Astrocyte (in vitro differentiated cells and primary cell): ENCODE measurements at places on chromosomes 5 and 9. TPM values are rescaled to one million over a fixed set of nuclear protein-coding genes. Genes with fewer than 3 reads are reported as not detected.
A peak's percentile ranks its signal among the peaks of the same experiment; 100 is the strongest.

ST8SIA4 gene
- total RNA-seq: 0.59 and 0.82 TPM in 2 replicates

ANGPTL2 gene
- 17.5 and 21.3 TPM in 2 replicates for total RNA-seq

- no peak overlapping the region for H3K4me3 ChIP-seq
- no peak for DNase-seq
- H3K27me3 ChIP-seq: peaks cover 8% of the 10 kb centered on the region
- no peaks in the 10 kb centered on the region for H3K36me3 ChIP-seq
- H3K4me1 ChIP-seq: no peaks in the 10 kb centered on the region
- H3K27ac ChIP-seq: no peak overlapping the region
Measured at GRCh38 chr9:130461218-130461630, 16.5 kb downstream of the ASS1 start.

- H3K4me1 ChIP-seq: no peaks in the 10 kb centered on the region
- no peak for DNase-seq
- no peak overlapping the region for H3K4me3 ChIP-seq
- no peaks in the 10 kb centered on the region for H3K36me3 ChIP-seq
- H3K27me3 ChIP-seq: peaks cover 3% of the 10 kb centered on the region
Measured at GRCh38 chr5:175750511-175750931, 92.7 kb downstream of the HRH2 start.

DNA sequence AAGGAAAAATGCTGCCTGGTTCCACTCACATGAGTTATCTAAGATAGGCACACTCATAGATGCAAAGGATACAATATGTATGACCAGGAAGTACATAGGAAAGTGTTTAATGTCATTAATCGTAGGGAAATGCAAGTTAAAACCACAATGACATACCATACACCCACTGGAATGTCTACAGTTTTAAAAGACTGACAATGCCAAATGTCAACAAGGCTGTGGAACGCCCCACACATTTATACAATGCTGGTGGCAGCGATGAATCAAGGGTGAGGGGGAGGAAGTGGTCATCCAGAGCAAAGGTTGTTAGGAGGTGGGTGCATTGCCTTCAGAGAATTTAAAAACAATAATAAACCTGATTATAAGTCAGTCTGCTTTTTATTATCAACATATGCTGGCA, 437.8 kb downstream of the ARHGEF28 start:
- H3K27me3 ChIP-seq: no peaks in the 10 kb centered on the region
- no peak overlapping the region for H3K4me3 ChIP-seq
- peak overlapping the region; percentile 58 for H3K27ac ChIP-seq
- DNase-seq: peak; percentile 98
- H3K36me3 ChIP-seq: no peaks in the 10 kb centered on the region

GRCh38 chr5:91607675-91608074, 224.6 kb upstream of the ARRDC3 start:
- no peak for DNase-seq
- H3K36me3 ChIP-seq: no peaks in the 10 kb centered on the region
- no peak overlapping the region for H3K4me3 ChIP-seq
- H3K27me3 ChIP-seq: no peaks in the 10 kb centered on the region
- H3K27ac ChIP-seq: no peak overlapping the region

DNA sequence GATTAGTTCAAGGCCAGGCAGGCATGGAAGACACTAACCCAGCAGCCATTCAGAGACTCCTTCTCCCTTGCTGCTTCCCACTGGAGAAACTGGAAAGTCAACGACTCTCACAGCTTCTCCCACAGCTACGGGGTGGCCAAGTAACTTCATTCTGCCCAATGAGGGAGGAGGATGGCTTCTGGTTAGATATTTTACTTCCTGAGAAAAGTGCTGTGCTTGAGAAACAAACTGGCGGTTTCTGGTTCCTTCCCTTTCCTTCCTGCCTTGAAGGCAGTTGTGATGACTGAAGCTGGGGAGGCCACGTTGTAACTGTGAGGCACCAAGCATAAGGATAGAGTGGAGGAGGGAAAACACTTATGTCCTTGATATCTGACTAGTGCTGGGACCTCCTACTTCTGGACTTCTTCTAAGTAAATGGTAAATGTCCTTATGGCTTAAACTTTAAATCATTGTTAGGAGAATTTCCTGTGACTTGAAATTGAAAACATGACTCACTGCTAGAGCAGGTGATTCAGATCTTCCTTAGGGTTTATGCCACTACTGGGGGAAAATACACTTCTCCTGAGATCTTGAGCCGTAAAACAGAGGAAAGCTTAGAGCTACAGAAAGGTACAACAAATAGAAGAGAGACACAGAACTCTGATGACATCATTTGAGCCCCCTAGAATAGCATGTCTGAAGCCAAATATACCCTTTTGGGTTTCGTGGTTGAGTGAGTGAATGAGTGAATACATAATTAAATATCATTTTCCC, 3.1 kb upstream of the GNPDA1 start:
- H3K27me3 ChIP-seq: peaks cover 5% of the 10 kb centered on the region
- H3K4me3 ChIP-seq: no peak overlapping the region
- H3K4me1 ChIP-seq: peaks cover 36% of the 10 kb centered on the region
- DNase-seq: peak; percentile 49
- peak overlapping the region; percentile 44 for H3K27ac ChIP-seq

GRCh38 chr5:61346511-61346910, 14.5 kb downstream of the ZSWIM6 start:
- H3K36me3 ChIP-seq: no peaks in the 10 kb centered on the region
- H3K4me3 ChIP-seq: no peak overlapping the region
- no peak for DNase-seq
- H3K27me3 ChIP-seq: no peaks in the 10 kb centered on the region
- H3K27ac ChIP-seq: no peak overlapping the region

- no peaks in the 10 kb centered on the region for H3K27me3 ChIP-seq
- no peak overlapping the region for H3K27ac ChIP-seq
- H3K4me1 ChIP-seq: peaks cover 18% of the 10 kb centered on the region
- no peaks in the 10 kb centered on the region for H3K36me3 ChIP-seq
- peak overlapping the region; percentile 64 for H3K4me3 ChIP-seq
Measured at GRCh38 chr9:121699571-121700164, 48.2 kb downstream of the DAB2IP start.

DNA sequence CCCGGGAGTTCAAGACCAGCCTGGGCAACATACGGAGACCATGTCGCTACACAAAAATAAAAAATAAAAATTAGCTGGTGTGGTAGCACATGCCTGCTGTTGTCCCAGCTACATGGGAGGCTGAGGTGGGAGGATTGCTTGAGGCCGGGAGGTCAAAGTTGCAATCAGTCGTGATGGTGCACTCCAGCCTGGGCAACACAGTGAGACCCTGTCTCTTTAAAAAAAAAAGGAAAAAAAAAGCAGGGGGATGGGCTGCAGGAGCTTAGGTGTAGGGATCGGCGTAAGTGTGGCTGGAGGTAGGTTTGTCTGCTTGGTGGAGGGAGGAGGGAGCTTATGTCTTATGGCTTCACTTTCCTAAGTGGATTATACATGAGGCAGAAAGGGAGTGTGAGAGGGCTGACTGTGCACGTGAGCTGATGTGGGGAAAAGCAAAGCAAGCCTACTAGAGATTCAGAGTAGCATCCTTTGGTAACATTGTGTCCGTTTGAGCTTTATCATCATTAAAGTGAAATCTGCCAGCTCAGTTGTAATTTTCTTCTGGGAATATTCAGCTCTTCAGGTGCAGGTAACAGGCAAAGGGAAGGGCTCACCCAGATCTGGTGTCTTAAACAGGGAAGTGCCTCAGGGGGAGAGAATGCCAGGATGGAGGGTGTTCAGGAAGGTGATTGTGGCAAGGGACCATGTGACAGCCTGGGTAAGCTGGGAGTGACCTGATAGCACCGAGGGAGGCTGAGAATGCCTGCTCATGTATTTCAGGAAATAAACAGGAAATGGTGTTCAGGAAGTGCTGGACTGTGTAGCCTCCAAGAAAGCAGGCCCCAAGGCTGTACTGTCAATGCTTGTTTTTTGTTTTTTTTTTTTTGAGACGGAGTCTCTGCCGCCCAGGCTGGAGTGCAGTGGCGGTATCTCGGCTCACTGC, 17.6 kb upstream of the SETX start:
- no peaks in the 10 kb centered on the region for H3K27me3 ChIP-seq
- H3K27ac ChIP-seq: no peak overlapping the region
- peaks cover 8% of the 10 kb centered on the region for H3K36me3 ChIP-seq
- no peaks in the 10 kb centered on the region for H3K4me1 ChIP-seq
- no peak overlapping the region for H3K4me3 ChIP-seq
